ENCODE measurements at places on chromosomes 2 and 18.

- peaks cover 9% of the 10 kb centered on the region for H3K27me3 ChIP-seq
- no peaks in the 10 kb centered on the region for H3K36me3 ChIP-seq
- no peak overlapping the region for H3K4me3 ChIP-seq
- no peak overlapping the region for H3K27ac ChIP-seq
- peaks cover 10% of the 10 kb centered on the region for H3K4me1 ChIP-seq
Measured at GRCh38 chr2:147450661-147451510, 393.9 kb upstream of the ACVR2A start.

- no peak overlapping the region for H3K27ac ChIP-seq
- H3K4me1 ChIP-seq: peaks cover 4% of the 10 kb centered on the region
- H3K4me3 ChIP-seq: no peak overlapping the region
- H3K27me3 ChIP-seq: peaks cover 36% of the 10 kb centered on the region
Measured at GRCh38 chr2:111656894-111657293, 227.1 kb downstream of the ANAPC1 start.

GRCh38 chr2:156779416-156780120 is 343.4 kb downstream of the GPD2 start:
- H3K36me3 ChIP-seq: no peaks in the 10 kb centered on the region
- no peak overlapping the region for H3K27ac ChIP-seq
- no peak for DNase-seq
- no peaks in the 10 kb centered on the region for H3K4me1 ChIP-seq
- H3K27me3 ChIP-seq: no peaks in the 10 kb centered on the region
- H3K4me3 ChIP-seq: no peak overlapping the region

GRCh38 chr2:3290655-3291054 is 87.0 kb downstream of the EIPR1 start:
- no peaks in the 10 kb centered on the region for H3K27me3 ChIP-seq
- peaks cover 12% of the 10 kb centered on the region for H3K36me3 ChIP-seq
- DNase-seq: no peak

DNA sequence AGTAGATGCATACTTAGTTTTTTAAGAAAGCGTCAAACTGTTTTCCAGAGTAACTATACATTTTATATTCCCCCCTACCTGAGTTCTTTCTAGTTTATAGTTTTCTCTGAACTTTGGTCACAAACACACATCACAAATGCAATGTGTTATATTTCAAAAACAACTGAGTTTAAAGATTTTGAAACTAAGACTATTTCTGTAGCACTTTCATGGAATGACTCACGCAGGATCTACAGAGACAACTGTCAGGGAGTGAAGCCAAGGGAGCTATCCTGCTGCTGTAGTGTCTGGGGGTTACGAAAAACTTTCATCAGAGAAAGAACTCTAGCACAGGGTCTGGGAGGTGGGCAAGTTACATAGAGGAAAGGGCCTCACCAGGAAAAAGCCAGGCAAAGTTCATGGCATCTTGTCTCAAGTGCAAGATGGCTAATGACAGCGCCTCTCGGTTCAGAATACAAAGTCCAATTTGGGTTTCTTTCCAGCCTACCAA is 66.8 kb downstream of the UXS1 start:
- peaks cover 20% of the 10 kb centered on the region for H3K4me1 ChIP-seq
- no peaks in the 10 kb centered on the region for H3K27me3 ChIP-seq
- H3K27ac ChIP-seq: no peak overlapping the region

- H3K4me1 ChIP-seq: no peaks in the 10 kb centered on the region
- H3K27ac ChIP-seq: no peak overlapping the region
- no peaks in the 10 kb centered on the region for H3K27me3 ChIP-seq
- DNase-seq: no peak
Measured at GRCh38 chr2:117502121-117502520, 312.4 kb upstream of the DDX18 start.

DNA sequence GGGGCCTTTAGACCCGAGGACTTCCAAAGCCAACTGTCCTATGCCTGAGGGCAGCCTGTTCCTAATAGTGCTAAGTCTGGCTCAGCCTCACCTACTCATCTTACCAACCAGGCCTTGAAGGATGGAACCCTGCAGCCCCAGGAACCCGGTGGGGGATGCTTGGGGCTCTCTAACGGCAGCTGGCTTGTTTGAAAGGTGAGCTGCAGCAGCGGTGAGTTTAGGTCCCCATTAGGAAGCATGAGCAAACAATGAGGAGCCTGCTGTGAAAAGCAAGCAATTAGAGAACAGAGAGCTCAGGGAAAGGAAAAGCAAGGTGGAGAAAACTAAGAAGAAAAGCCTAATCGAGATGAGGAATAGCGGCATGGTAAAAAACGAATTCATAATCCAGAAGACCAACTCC is 39.9 kb downstream of the SP110 start:
- no peaks in the 10 kb centered on the region for H3K27me3 ChIP-seq
- peaks cover 97% of the 10 kb centered on the region for H3K36me3 ChIP-seq
- no peaks in the 10 kb centered on the region for H3K4me1 ChIP-seq
- no peak for DNase-seq
- no peak overlapping the region for H3K4me3 ChIP-seq
- H3K27ac ChIP-seq: no peak overlapping the region

- H3K4me1 ChIP-seq: peaks cover 2% of the 10 kb centered on the region
- peak; percentile 54 for DNase-seq
- H3K27me3 ChIP-seq: no peaks in the 10 kb centered on the region
- no peak overlapping the region for H3K27ac ChIP-seq
Measured at GRCh38 chr2:168118733-168119514, 128.5 kb downstream of the STK39 start.

DNA sequence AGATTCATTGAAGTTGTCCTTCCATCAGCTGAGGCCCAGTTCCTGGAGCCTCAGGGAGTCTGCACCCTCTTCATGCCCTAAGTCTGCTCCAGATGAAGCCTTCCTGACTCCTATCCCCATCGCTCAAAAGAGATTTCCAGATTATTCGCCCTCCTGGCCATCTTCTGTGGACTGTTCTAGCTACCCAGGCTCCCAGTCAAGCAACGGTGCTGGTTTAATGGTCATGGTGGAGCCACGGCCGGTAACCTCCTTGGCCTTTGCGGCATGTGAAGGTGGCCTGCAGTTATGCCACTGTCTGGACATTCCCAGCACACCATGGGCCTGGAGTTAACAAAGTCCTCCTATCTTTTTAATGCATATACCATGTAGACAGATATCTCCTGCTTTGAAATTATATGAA is 140.1 kb upstream of the ASB18 start:
- no peaks in the 10 kb centered on the region for H3K4me1 ChIP-seq
- no peak overlapping the region for H3K27ac ChIP-seq
- no peak for DNase-seq
- H3K4me3 ChIP-seq: no peak overlapping the region

- no peaks in the 10 kb centered on the region for H3K27me3 ChIP-seq
- no peaks in the 10 kb centered on the region for H3K36me3 ChIP-seq
- no peak overlapping the region for H3K27ac ChIP-seq
- no peak for DNase-seq
Measured at GRCh38 chr2:13572466-13572865, 855.7 kb downstream of the TRIB2 start.

DNA sequence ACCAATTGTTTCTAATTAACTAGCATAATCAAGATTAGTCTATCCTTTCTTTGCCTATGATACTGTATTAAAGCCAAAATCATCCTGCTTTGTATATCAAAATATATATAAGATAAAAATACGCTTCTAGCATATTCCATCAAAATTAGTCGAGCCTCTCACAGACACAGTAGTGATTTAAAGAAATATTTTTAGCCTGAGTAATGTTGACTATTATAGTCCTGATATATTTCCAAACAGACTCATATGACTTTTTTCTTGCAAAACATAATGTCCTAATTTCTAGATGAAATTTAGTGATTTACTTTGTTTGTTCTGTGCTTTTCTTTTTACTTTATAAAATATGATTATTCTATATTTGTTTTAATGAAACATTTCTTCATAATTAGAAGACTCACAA is 30.9 kb downstream of the FAP start:
- H3K36me3 ChIP-seq: no peaks in the 10 kb centered on the region
- H3K27me3 ChIP-seq: peaks cover 18% of the 10 kb centered on the region
- no peak overlapping the region for H3K27ac ChIP-seq
- no peaks in the 10 kb centered on the region for H3K4me1 ChIP-seq

DNA sequence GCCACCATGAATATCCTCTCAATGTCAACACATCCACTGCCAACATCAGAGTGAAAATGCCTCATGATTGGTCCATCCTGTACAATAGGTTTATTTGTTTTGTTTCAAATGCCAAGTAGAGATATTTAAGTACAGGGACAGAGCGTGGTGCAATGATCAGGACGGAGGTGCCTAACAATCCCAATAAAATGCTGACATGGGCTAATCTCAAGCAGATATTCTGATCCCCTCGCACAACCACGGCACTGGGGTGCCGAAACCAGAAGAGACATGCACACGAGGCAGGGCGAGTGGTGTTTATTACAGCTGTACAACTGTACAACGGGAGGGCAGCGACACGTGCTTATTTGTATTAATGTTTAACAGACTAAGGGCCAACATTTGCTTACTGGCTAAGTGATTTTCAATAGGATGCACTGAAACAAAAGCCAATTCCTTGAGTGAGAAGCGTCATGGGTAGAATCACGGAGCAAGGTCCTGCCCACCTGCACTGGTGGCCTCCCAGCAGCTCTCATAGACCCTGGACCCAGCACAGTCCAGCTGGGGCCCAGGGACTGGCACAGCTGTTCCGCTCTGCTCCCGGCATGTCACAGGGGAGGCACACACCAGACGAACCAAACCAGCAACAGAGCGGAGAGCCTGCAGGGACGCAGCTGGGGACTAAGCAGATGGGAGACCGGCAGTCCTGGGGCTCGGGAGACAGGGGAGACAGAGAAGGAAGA is 101.4 kb downstream of the HDAC4 start:
- peaks cover 7% of the 10 kb centered on the region for H3K36me3 ChIP-seq
- H3K27me3 ChIP-seq: no peaks in the 10 kb centered on the region
- DNase-seq: no peak

DNA sequence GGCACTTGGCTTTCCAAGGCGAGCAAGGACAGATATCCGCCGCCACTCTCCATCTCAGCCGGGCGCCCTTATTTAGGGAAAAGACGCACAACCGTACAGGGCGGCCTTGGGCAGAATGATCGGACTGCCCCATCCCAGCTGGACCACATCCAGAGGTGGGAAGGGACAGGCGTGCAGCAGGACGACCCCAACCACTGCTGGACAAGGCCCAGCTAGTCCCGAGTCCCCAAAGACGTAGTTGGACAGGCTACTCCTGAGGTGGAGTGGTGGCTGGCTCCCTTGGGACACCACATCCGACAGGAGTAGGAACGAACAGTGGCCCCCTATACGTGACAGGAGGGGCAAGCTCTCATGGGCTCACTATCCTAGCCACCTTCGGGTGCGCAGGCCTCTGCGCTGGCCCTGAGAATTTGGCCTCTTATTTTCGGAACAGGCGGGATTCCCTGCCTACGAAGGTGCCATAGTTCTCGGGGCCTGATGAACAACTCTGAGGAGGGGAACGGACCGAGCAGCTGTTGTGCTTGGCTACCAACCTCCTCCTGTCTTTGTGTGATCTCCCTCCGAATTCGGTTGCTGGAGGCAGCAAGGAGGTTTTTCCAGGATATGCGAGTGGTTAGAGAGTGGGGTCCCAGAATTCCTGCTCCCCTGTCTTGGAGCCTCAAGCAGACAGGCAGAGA is 2.3 kb downstream of the FEV start:
- no peak overlapping the region for H3K4me3 ChIP-seq
- H3K27me3 ChIP-seq: peaks cover 75% of the 10 kb centered on the region
- peaks cover 1% of the 10 kb centered on the region for H3K36me3 ChIP-seq
- peaks cover 18% of the 10 kb centered on the region for H3K4me1 ChIP-seq

Measured in activated CD4-positive, alpha-beta T cell treated with anti-CD3 and anti-CD28 coated beads, Interleukin-2, amount 10 ng/mL, durations not matched to agents 7 days and 5 days (primary cell).